Activated T-helper 1 cell treated with Interleukin-2 at 50 U/mL for 16 hours (primary cell): ENCODE measurements at places on chromosomes 7 and 10.

- no peak for DNase-seq
Measured at GRCh38 chr10:70695241-70696030, 23.1 kb downstream of the ADAMTS14 start.

GRCh38 chr10:30701451-30702173 lies 72.1 kb upstream of the LYZL2 start:
- peak; percentile 49 for DNase-seq

DNA sequence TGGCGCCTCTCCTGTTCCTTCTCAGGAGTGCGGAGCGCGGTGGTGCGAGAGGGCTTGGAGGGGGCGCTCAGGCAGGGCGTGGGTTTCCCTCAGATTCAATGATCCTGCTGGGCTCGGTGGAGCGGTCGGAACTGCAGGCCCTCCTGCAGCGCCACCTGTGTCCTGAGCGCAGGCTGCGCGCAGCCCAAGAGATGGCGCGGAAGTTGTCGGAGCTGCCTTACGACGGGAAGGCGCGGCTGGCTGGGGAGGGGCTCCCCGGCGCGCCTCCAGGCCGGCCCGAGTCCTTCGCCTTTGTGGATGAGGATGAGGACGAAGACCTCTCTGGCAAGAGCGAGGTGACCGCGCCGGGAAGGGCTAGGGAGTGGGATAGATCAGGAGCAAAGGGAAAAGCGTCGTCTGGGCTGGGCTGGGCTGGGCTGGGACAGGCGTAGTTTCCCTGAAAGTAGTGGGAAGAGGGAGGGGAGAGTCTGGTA lies 17.0 kb downstream of the FAM131B start:
- peak; percentile 51 for DNase-seq

- DNase-seq = no peak
Measured at GRCh38 chr10:73426318-73426717, 7.0 kb downstream of the MSS51 start.

GRCh38 chr10:96910488-96911395 lies 78.6 kb downstream of the LCOR start:
- no peak for DNase-seq

DNA sequence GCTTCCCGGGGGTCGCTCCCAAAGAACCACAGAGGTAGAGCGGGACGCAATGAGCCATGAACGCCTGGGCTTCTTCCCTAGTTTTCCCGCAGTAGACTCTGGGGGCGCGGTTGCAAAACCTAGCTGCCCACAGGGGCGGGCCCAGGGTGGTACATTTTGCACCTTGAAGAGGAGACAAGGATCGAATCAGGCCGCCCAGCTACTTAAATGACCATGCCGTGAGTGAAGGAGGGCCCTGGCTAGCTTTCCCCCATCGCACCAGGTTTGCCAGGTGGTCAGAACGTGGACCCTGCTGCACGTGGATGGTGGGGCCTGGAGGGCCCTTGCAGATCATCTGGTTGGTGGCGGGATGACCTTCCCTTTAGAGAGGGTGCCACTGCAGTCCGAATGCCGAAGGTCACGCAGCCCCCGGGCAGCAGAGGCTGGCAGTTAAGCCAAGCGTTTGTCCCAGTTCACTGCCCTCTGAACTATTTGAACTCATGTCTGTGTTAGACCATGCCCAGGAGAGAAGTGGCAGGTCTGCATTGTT lies 604 bp upstream of the SHTN1 start:
- DNase-seq = no peak

DNA sequence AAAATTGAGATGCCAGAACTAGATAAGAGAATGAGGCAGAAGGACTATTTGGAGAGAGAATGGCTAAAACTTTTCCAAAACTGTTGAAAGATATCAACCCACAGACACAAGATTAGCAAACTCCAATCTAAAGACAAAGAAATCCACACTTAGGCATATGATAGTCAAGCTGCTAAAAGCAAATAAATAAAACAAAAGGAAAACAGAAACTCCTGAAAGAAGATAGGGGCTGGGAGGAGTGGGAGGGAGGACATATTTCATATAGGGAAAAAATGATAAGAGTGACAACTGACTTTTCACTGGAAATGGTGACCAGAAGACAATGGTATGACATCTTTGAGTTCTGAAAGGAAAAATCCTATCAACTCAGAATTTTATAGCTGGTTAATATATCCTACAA lies 105.4 kb upstream of the ADO start:
- DNase-seq = no peak

GRCh38 chr7:113831556-113831955 lies 87.3 kb downstream of the PPP1R3A start:
- DNase-seq = no peak

- DNase-seq = no peak
Measured at GRCh38 chr10:66234872-66235271, 691.0 kb upstream of the LRRTM3 start.

- DNase-seq = peak; percentile 23
Measured at GRCh38 chr7:3154881-3155494, 111.3 kb upstream of the CARD11 start.

DNA sequence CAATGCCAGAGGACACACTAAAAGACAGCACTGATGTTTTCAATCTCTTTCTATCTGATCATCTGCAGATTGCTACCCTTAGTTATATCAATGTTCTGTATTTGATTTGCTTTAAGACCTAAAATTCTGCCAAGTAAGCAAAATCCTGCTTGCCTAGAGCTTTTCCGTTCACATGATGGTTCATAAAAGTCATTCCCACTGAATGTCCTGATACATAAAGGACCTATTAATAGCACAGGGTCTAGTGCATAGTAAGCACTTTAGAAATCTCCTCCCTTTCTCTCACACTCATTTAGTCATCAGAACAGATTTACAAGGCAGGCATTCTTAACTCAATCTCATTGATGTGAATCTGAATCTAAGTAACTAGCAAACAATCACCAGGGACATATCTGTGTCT lies 68.8 kb downstream of the PCGF5 start:
- DNase-seq = no peak

DNA sequence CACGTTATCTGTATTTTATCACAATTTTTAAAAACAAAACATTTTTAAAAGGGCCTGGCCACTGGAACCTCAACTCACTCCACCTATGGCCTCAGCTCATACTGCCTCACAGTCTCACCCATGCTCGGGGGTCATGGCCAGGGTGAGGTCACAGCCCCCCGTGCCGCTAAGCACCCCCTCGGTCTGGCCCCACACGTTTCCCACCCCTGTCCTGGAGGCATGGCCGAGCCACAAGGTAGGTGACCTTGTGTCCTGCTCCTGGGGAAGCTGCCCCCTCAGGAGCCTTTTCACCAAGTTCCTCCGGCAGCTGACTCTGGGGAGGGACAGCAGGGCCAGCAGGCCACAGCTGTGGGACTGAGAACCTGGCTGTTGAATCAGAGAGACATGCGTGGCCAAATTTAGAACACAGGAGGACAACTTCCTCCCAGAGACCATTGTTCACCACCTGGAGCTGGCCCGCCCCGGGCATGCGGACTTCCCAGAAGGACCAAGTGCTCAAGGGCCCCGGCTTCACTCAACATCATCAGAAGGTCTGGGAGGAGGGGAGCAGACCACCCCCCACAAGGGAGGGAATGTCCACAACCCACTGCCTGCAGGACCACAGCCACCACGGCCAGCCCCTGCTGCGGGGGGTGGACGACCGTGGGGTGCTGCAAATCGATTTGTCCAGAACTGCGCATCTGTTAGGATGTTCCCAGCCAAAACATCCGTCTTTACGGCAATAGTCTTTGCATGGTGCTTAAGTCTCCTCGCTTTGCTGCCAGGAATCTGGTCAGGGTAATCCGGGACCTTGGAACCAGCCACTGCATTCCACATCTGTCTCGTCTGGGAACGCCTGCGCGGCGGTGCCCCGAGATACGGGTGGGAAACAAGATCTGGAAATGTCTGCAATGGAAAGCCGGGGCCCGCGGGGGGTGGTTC lies 48.6 kb upstream of the PDGFA start:
- no peak for DNase-seq

DNA sequence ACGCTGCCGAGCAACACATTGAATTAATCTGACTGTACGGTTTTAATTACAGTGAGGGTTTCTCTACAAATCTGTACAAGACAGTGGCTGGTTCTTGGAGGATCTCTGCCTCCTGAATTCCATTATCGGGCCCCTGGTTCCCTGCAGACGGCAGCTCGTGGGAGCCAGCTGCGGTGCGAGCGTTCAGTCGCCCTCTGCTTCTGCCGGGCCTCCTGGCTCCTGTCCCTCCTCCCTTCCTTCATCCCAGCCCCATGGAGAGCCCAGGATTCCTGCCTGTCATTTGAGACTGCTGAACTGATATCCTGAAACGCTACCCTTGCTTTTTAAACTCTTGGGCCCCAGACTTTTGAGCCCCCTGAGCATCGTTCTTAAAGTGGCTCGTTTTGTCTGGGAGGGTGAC lies 6.6 kb upstream of the DLX6 start:
- DNase-seq = no peak

DNA sequence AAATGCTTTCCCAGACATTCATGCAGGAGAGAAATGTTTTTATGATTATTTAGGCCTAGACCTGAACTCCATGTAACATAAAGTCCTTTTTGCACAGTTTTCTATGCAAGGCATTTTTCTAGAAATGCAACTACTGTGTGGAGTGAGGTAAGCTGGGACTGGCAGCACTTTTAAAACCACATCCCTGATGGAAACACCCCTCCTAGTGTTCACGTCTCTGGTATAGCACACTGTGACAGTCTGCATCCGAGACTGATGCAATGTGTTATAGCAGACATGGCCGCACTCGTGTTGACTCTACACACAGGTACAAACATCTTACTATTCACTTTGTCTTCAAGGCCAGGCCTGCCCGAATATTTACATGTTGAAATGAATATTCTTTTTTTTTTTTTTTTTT lies 19.3 kb upstream of the ERCC6 start:
- DNase-seq = no peak

- DNase-seq = no peak
Measured at GRCh38 chr7:1124816-1125602, 35.0 kb downstream of the ZFAND2A start.

- DNase-seq = no peak
Measured at GRCh38 chr10:35320341-35320740, 16.0 kb upstream of the CCNY start.

GRCh38 chr7:106218546-106218945 lies 66.2 kb downstream of the NAMPT start:
- no peak for DNase-seq

- no peak for DNase-seq
Measured at GRCh38 chr10:59967079-59967478, 60.7 kb upstream of the CCDC6 start.

- no peak for DNase-seq
Measured at GRCh38 chr7:31033674-31034300, 18.3 kb upstream of the ADCYAP1R1 start.

GRCh38 chr10:80197972-80198916 lies 7.1 kb downstream of the ANXA11 start:
- DNase-seq = no peak

- no peak for DNase-seq
Measured at GRCh38 chr7:1924258-1924817, 254.3 kb downstream of the ELFN1 start.

- DNase-seq = no peak
Measured at GRCh38 chr7:154690411-154690810, 312.5 kb downstream of the PAXIP1 start.

DNA sequence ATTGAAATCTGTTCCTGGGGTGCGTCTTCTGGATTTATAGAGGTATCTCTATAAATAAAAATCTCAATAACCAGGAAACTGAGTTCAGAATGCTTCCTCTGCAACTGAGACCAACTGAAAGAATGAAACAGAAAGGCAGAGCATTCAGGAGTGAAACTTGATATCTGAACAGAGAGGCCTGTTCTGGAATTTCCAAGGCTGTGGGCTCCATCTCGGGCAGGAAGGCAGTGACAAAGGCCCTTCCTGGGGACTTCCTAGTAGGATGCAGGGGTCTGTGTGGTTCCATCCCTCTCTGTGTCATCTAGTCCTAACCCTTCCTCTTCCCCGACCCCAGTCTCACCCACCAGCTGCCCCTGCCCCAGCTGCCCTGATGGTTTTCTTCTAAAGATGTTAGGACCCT lies 52.0 kb downstream of the JCAD start:
- no peak for DNase-seq
